ENCODE measurements at places on chromosomes 12 and 14. TPM values are rescaled to one million over a fixed set of nuclear protein-coding genes. Genes with fewer than 3 reads are reported as not detected.

Gene POTEG
- total RNA-seq: not detected

Gene NEUROD4
- total RNA-seq: not detected

Gene CLIP1
- 19.9 TPM for total RNA-seq

Gene CCDC38
- not detected for total RNA-seq

Gene CYP46A1
- total RNA-seq: 1.4 TPM

Gene PTGER2
- total RNA-seq: 1.6 TPM

Gene KRT3
- total RNA-seq: not detected

Gene SLC39A2
- not detected for total RNA-seq

Gene NYNRIN
- 11.7 TPM for total RNA-seq

Gene TMEM106C
- 29.6 TPM for total RNA-seq

Gene GPR68
- 2.3 TPM for total RNA-seq

Gene TMPRSS12
- total RNA-seq: not detected

Gene TAC3
- total RNA-seq: not detected

Gene KRT72
- total RNA-seq: not detected

Gene OAS1
- 1.1 TPM for total RNA-seq

Gene LRP1-AS
- total RNA-seq: not detected

Gene STON2
- total RNA-seq: not detected

Gene ZDHHC22
- total RNA-seq: not detected

Gene TUNAR
- not detected for total RNA-seq

Gene MBD6
- 15.0 TPM for total RNA-seq

Gene TMEM132D
- not detected for total RNA-seq

Gene PRB2
- not detected for total RNA-seq

Gene ANO4
- 5.3 TPM for total RNA-seq

Gene TXNDC16
- 5.8 TPM for total RNA-seq

Gene SLC25A29
- 66.6 TPM for total RNA-seq

Gene USP5
- 59.5 TPM for total RNA-seq

Gene RNASE2
- total RNA-seq: not detected

Gene ACSM4
- not detected for total RNA-seq

Gene BICDL1
- not detected for total RNA-seq

Gene KRT74
- not detected for total RNA-seq

Gene TSPAN11
- not detected for total RNA-seq

Gene SERPINA9
- total RNA-seq: not detected

Gene NXPH4
- total RNA-seq: 23.3 TPM

Gene RNASE7
- not detected for total RNA-seq

Gene TOMM20L
- total RNA-seq: not detected

Gene ERBB3
- total RNA-seq: not detected

Gene C1QL4
- total RNA-seq: not detected

Gene CD163
- not detected for total RNA-seq

Gene PROX2
- total RNA-seq: not detected

Gene MGP
- 259 TPM for total RNA-seq

Gene NEMP1
- 2.0 TPM for total RNA-seq

Gene NTF3
- total RNA-seq: not detected

Gene OR4M1
- not detected for total RNA-seq

Gene FOXG1
- not detected for total RNA-seq

Gene RNU4-1
- not detected for total RNA-seq

Gene PTHLH
- total RNA-seq: not detected

Gene MYO1H
- not detected for total RNA-seq

Gene PDE3A
- total RNA-seq: 28.0 TPM

Data from cardiac atrium fibroblast (primary cell).